ENCODE measurements at places on chromosomes 13 and 19. TPM values are rescaled to one million over a fixed set of nuclear protein-coding genes. Genes with fewer than 3 reads are reported as not detected.

The VSTM1 gene
- 0.35 TPM for total RNA-seq

The CYP2A13 gene
- not detected for total RNA-seq

The PSG6 gene
- total RNA-seq = not detected

- no peaks in the 10 kb centered on the region for H3K4me1 ChIP-seq
- no peak for DNase-seq
- no peaks in the 10 kb centered on the region for H3K36me3 ChIP-seq
- H3K27me3 ChIP-seq = no peaks in the 10 kb centered on the region
- no peak overlapping the region for H3K4me3 ChIP-seq
- H3K27ac ChIP-seq = no peak overlapping the region
Observed at GRCh38 chr13:43433691-43434141, 353.1 kb downstream of the ENOX1 start.

DNA sequence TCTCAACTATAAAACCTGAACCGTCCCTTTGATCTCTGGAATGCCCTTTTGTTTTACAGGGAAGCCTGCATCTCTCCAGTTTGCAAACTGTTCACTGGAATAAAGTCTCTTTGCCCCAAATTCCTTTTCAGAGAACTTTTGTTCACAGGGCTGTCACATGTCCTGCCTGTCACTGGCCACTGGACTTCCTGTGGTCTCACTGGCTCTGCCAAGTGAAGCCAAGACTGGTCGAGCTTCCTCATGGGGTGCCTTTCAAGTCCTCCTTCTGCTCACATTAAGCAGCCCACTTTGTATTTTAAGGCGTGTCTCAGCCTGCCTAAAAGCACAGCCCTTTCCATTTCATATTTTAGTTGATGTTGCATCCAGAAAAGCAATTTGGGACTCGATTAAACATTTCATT is 215.7 kb downstream of the KATNAL1 start:
- H3K27me3 ChIP-seq = no peaks in the 10 kb centered on the region
- DNase-seq = no peak
- H3K4me1 ChIP-seq = no peaks in the 10 kb centered on the region

- DNase-seq = no peak
- H3K4me1 ChIP-seq = no peaks in the 10 kb centered on the region
- H3K27ac ChIP-seq = no peak overlapping the region
- no peaks in the 10 kb centered on the region for H3K36me3 ChIP-seq
Observed at GRCh38 chr13:99075268-99076191, 97.7 kb upstream of the DOCK9 start.
